ENCODE measurements at places on chromosomes 6 and 20.

DNA sequence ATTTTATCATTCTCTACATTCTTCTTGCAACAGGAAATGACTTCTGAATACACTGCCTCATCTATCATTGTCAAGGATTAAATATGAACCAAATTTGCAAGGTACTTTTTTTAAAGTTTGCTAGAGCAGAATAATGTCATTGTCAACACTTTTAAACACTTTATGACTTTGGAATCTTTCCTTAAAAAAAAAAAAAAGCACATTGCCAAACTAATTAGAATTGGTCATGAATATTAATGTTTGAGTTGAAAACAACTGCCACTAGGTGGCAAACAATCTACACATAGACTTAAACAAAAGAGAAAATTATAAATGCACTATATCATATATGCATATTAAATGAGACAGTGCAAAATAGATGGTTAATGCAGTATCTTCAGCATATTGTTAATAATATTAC, 32.5 kb upstream of the TMEM244 start:
- no peak for DNase-seq

GRCh38 chr20:62838128-62838891, 21.5 kb downstream of the COL9A3 start:
- no peak for DNase-seq

GRCh38 chr20:10807013-10807412, 133.2 kb upstream of the JAG1 start:
- DNase-seq = no peak

DNA sequence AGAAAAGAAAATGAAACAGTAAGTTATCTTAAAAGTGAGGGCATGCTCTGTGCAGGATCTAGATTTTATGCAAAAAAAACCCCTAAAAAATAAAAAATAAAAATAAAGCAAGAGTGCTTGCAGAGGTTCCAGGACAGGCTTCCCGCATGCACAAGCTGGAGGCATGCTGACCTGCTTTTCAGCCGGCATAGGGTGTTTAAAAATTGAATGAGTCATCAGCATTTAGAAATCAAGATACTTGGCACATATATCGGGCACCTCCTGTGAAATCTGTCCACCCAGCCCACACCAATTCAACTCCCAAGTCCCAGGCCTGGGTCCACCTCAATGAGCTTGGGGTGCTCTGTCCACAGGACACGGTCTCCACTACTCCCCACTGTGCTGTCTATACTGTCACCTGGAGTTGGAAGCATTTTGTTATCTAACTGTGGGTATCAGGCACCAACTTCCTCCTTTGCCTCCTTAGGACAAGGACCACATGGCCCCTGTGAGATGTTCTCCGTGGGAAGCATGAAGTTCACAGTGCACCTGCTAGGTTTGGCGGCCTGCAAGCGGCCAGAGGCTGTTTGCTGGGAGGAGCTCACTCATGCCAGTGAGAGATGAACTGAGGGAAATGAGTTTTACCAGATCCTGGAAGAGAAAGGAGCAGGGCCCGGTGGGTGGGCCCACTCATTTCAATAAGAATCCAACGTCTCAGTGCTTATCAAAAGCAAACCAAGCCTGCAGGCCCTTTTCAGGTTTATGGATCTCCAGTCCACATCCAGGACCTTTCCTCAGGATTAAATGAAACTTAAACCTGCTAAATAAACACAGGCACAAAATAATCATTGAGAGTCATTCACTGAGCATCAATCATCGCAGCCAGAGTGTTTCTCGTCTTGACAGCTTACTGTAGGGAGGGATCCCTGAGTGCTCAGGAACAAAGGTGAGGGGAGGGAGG, 121.1 kb downstream of the FOXA2 start:
- DNase-seq = no peak

GRCh38 chr6:113481458-113481857, 375.7 kb upstream of the MARCKS start:
- no peak for DNase-seq

DNA sequence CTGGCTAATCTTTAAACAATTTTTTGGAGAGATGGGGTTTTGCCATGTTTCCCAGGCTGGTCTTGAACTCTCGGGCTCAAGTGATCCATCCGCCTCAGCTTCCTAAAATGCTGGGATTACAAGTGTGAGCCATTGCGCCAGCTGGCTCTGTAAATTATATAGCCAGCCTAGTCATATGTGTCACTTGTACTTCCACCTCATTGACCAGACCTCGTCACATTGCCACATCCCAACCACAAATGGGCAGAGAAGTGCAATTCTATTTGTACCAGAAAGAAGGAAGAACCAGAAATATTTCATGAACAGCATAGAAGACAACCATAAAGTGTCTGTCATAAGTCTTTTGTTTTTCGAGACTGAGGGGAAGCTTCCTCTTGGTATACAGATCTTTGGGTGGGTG, 304.9 kb upstream of the RNF24 start:
- DNase-seq = no peak

DNA sequence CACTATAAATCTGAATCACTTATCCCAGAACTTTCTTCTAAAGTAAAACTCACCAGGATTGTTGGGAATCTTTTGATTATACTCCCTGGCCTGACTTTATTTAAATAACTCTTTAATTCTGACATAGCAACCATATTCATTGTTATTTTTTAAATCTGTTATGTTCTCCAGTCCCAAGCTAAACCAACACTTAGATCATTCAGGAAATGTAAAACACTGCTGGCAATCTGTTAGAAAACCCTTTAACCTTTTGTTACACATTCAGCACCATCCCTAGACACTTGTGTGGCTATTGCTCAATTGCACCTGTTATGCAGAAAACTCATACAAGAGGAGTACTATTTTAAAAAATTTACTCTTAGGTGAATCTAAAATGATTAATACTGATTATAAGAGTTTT, 101.8 kb upstream of the NHSL1 start:
- DNase-seq = no peak

GRCh38 chr6:133259561-133259960, 18.4 kb downstream of the EYA4 start:
- no peak for DNase-seq

- DNase-seq = no peak
Measured at GRCh38 chr6:116073765-116074440, 13.2 kb upstream of the FRK start.

DNA sequence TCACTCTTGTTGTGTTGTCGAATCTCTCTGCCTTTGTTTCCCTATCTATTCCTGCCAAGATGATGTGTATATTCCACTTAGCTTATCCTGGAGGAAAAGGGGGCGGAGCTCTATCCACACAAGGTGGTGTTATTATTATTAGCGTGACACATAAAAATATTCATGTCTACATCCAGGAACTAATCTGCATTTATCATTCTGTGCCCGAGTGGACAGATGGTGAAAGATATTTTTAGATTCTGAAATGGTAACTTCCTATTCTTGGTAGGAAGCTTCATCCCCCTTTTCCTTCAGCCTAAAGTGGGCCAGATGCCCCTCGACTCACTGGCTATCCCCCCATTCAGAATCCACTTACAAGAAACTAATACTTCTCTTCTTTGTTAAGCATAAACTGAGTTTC, 2.0 kb downstream of the XKR7 start:
- DNase-seq = no peak

- no peak for DNase-seq
Measured at GRCh38 chr6:149380523-149380922, 19.5 kb upstream of the SUMO4 start.

DNA sequence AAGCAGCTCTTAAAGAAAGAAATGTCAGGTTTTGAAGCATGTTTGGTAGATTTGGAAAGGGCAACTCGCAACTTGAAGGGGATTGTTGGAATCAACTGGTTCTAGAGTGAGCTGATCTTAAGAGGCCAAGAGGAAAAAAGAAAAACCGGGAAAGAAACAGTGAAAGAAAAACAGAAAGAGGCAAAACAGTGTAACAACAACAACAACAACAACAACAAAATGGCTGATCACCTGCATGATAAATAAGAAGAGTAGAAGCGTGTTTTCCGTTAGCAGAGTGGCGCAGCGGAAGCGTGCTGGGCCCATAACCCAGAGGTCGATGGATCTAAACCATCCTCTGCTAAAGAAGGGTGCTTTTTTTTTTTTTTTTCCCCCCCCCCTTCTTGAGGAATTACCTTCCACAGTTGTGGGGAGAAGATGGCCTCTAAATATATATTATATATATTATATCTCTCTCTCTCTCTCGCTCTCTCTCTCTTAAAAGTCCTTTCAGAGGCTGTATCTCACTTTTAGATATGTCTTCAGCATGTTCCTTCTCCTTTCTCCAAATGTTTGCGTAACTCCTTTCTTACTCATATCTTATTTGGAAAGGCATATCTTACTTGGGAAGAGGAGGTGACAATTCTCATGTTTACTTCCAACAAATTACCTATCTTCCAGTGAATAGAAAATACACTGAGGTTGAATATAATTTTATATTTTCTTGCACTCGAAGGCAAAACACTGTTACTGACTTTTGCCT, 134.4 kb downstream of the OR2B2 start:
- DNase-seq = no peak

GRCh38 chr6:117906507-117906957, 532 bp upstream of the SLC35F1 start:
- DNase-seq = no peak

GRCh38 chr6:73747289-73747688, 51.3 kb downstream of the CD109 start:
- no peak for DNase-seq
